ENCODE measurements at places on chromosomes 3 and 15. TPM values are rescaled to one million over a fixed set of nuclear protein-coding genes. Genes with fewer than 3 reads are reported as not detected.

- no peak for DNase-seq
- no peaks in the 10 kb centered on the region for H3K36me3 ChIP-seq
- H3K27ac ChIP-seq, result no peak overlapping the region
- no peaks in the 10 kb centered on the region for H3K27me3 ChIP-seq
Observed at GRCh38 chr3:1902416-1902815, 196.2 kb upstream of the CNTN4 start.

ALAS1 gene
- total RNA-seq, result 105 TPM

DNA sequence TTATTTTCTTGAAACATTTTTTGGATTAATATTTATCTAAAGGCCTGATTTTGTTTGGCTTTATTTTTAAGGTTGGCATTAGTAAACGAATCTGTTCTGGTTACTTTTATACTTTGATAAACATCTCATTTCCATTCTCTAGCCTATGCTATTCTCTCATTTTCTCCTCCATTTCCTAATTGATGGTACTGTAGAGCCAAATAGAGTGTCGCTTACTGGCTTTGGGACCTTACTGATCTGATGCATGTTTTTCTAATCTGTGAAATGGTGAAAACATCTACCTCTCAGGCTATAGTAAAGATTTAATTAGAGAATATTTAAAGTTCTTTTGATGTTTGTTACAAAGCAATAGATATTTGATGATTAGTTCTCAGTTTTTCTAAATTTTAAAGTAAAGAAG lies 1.6 kb downstream of the LNP1 start:
- H3K36me3 ChIP-seq, result peaks cover 19% of the 10 kb centered on the region
- H3K4me1 ChIP-seq, result peaks cover 56% of the 10 kb centered on the region
- peak overlapping the region; percentile 19 for H3K27ac ChIP-seq
- peak overlapping the region; percentile 96 for H3K4me3 ChIP-seq
- no peak for DNase-seq
- peaks cover 2% of the 10 kb centered on the region for H3K27me3 ChIP-seq

SLCO3A1 gene
- 20.0 TPM for total RNA-seq

DNA sequence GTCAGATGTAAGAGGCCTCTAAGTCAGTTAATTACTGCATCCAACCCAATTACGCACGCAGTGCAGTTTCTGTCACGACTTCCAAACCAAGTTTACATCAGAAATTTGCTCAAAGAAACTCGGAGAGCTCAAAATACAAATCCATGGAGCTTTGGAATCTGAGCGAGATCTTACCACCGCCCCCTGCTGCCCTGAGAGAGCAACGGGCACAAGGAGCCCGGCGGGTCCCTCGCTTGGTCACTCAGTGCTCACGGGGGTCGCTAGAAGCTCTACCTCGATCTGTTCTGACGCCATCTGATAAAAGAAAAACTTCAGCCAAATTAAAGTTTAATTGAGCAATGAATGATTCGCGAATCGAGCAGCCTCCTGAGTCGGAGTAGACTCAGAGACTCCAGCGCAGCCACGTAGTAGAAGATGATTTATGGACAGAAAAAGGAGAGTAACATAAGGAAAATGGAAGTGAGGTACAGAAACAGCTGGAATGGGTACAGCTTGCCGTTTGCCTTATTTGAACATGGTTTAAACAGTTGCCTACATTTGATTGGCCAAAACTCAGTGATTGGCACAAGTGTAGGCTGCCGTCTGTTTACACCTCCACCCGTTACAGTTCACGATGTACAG lies 232.7 kb upstream of the ATP10A start:
- H3K27ac ChIP-seq, result no peak overlapping the region
- no peaks in the 10 kb centered on the region for H3K4me1 ChIP-seq
- no peak overlapping the region for H3K4me3 ChIP-seq
- peaks cover 1% of the 10 kb centered on the region for H3K27me3 ChIP-seq
- no peaks in the 10 kb centered on the region for H3K36me3 ChIP-seq
- DNase-seq, result no peak

DNA sequence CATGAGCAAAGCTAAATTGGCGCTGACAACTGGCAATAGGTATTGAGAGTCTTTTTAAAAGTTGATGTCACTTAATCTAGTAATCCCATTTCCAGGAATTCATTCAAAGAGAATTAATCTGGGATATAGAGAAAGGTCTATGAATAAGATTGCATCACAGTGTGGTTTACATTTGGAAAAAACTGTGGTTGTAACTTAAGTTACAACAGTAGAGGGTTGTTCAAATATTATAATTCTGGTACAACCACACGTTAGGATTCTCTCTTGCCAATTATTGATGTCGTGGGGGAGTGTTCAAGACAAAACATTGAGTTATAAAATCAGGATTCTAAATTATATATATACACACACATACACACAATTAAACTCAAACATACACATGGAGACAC lies 79.8 kb downstream of the LIPC start:
- H3K27ac ChIP-seq, result no peak overlapping the region
- H3K36me3 ChIP-seq, result peaks cover 14% of the 10 kb centered on the region
- peaks cover 5% of the 10 kb centered on the region for H3K27me3 ChIP-seq

- peaks cover 32% of the 10 kb centered on the region for H3K27me3 ChIP-seq
- H3K4me1 ChIP-seq, result no peaks in the 10 kb centered on the region
- DNase-seq, result no peak
- no peak overlapping the region for H3K27ac ChIP-seq
Observed at GRCh38 chr15:70618929-70619328, 144.4 kb downstream of the UACA start.

GRCh38 chr3:67077656-67078055 lies 79.5 kb downstream of the KBTBD8 start:
- no peaks in the 10 kb centered on the region for H3K27me3 ChIP-seq
- DNase-seq, result no peak
- peaks cover 3% of the 10 kb centered on the region for H3K36me3 ChIP-seq
- H3K27ac ChIP-seq, result no peak overlapping the region
- peaks cover 5% of the 10 kb centered on the region for H3K4me1 ChIP-seq
- no peak overlapping the region for H3K4me3 ChIP-seq

DNA sequence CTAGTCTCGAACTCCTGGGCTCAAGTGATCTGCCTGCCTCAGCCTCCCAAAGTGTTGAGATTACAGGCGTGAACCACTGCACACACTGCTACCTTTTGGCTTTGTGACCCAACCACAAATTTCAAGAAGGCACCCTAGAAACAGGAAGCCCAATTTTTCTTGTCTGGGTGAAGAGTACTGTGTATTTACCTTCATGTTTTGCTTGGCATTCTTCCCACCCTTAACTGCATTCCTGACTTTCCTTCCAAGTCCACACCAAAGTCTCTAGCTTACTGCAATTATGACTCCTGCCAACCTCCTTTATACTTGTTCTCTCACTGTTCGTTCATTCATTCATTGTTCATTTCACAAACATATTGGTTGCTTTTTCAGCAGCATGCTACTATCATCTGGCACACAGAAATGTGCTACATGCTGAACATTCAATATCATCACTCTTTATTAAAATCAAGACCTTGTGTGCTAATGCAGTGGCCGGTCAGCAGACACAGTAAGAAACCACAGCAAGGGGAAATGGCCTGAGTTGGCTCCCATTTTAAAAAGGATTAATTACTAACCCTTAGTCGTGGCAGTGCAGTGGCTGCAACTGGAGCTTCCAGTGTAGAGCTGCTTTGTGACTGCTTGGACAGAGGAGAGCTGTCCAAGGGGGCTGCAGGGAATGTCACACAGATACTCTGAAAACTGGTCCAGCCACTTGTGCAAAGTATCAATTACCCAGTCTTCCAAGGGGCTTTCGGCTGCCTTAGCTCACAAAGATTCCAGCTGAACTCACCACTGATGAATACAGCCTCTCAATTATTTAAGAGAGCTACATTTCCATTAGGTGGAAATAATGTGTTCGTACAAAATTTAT lies 94.0 kb downstream of the ETFA start:
- DNase-seq, result no peak
- no peaks in the 10 kb centered on the region for H3K27me3 ChIP-seq
- H3K4me3 ChIP-seq, result no peak overlapping the region
- H3K36me3 ChIP-seq, result peaks cover 21% of the 10 kb centered on the region
- peaks cover 13% of the 10 kb centered on the region for H3K4me1 ChIP-seq
- no peak overlapping the region for H3K27ac ChIP-seq

DNA sequence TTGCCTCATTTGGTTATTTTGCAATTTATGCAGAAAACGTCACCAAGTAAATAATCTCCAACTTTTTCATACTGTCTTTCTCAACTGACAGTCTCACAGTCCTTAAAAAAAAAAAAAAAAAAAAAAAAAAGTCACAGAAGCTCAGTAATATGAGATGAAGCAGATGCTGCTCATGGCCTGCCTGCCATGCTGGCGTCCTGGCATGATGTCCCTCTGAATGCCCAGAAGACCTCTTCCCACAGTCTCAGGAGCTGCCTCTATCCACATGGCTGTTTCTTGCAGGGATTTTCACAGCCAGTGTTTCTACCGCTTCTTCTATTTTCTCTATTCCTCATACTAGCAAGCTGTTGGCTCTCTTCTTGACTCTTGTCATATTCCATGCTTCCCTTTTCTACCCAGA lies 87.7 kb downstream of the TGFBR2 start:
- H3K4me3 ChIP-seq, result no peak overlapping the region
- H3K4me1 ChIP-seq, result peaks cover 55% of the 10 kb centered on the region
- H3K27me3 ChIP-seq, result no peaks in the 10 kb centered on the region
- H3K36me3 ChIP-seq, result peaks cover 73% of the 10 kb centered on the region

DNA sequence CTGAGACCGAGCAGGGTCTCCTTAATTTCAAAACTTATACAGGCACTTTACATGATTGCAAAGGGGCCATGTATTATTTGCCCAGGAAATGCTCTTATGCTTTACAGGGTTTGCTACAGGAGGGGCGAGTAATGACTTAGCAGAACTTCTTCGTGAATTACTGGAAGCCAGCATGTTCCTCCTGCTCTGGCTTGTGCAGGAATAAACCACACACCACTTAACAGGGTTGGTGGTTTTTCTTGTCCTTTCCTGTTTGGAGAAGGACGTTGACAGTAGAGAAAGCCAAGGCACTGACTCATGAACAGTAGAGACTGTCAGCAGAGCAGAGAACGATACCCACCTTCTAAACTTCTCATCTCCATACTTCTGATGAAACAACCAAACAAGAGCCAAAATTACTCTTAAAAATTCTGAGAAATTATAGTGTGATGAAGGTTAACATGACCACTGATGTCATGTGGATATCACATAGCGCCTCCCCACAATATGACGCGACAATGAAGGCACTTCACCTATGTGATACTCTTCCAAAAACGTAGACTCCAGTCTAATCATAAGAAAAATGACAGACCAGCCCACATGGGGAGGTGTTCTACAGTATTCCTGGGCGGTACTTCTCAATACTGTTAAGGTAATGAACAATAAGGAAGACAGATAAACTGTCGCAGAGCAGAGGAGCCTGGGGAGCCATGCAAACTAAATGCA lies 24.7 kb upstream of the MCTP2 start:
- H3K4me1 ChIP-seq, result peaks cover 41% of the 10 kb centered on the region
- no peaks in the 10 kb centered on the region for H3K27me3 ChIP-seq
- H3K36me3 ChIP-seq, result peaks cover 4% of the 10 kb centered on the region
- DNase-seq, result peak; percentile 69

- DNase-seq, result no peak
- H3K36me3 ChIP-seq, result no peaks in the 10 kb centered on the region
- H3K4me1 ChIP-seq, result no peaks in the 10 kb centered on the region
- no peak overlapping the region for H3K27ac ChIP-seq
- no peak overlapping the region for H3K4me3 ChIP-seq
- peaks cover 2% of the 10 kb centered on the region for H3K27me3 ChIP-seq
Observed at GRCh38 chr3:135083756-135084155, 288.7 kb downstream of the EPHB1 start.

GP5 gene
- total RNA-seq, result 0.31 TPM

PDIA5 gene
- 28.9 TPM for total RNA-seq

BUB1B gene
- total RNA-seq, result 71.0 TPM

GRCh38 chr3:52528586-52529375 lies 4.9 kb downstream of the NT5DC2 start:
- H3K4me1 ChIP-seq, result peaks cover 8% of the 10 kb centered on the region
- H3K4me3 ChIP-seq, result no peak overlapping the region
- no peak overlapping the region for H3K27ac ChIP-seq
- no peaks in the 10 kb centered on the region for H3K27me3 ChIP-seq
- no peak for DNase-seq

DNA sequence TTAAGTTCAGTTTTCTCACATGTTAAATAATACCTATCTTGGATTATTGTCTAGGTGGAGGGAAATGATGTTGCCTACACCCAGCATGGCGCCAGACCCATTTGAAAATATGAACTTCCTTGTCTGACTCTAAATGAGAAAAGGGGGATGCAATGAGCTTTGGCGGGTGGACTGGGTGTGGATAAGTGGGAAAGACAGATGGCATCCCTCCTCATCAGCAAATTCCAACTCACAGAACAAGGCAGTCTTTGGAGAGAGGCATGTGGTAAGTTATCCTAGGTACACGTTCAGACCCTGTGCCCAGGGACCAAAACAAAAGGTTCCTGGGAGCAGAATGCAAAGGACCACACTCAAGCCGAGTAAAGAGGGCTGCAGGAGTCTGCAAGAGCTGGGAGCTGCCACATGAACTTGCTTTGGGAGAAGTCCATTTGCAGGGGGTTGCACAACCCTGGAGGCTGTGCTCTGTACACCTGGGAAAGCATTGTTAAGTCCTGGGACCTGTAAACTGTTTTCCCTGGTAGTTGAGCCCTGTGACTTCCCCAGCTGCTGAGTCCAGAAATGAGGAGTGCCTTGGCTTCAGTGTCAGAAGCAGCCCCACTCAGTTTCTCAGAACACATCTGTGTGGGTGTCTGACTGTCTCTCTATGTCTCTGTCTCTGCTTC lies 102.3 kb upstream of the TPM1 start:
- H3K4me3 ChIP-seq, result no peak overlapping the region
- DNase-seq, result no peak
- H3K27me3 ChIP-seq, result peaks cover 11% of the 10 kb centered on the region

DNA sequence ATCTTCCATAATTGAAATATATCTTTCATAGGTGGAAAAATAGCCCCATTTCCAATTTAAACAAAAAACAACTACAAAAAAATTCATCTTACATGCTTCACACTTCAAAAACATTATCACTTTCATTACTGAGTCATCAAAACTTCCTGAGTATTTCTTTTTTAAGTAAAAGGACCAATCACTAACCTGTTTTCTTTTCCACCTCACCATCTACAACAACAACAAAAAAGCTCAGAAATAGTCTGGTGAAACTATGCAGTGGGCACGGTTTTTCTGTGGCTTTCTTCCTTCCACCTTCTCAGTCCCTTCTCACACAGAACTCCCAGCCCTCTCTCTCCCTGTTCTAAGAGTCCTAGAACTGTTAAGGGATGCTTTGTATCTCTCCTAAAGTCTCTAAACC lies 20.3 kb upstream of the TNIK start:
- peak overlapping the region; percentile 76 for H3K27ac ChIP-seq
- peak overlapping the region; percentile 2 for H3K4me3 ChIP-seq
- H3K4me1 ChIP-seq, result peaks cover 14% of the 10 kb centered on the region
- DNase-seq, result peak; percentile 30
- no peaks in the 10 kb centered on the region for H3K27me3 ChIP-seq
- H3K36me3 ChIP-seq, result no peaks in the 10 kb centered on the region

DNA sequence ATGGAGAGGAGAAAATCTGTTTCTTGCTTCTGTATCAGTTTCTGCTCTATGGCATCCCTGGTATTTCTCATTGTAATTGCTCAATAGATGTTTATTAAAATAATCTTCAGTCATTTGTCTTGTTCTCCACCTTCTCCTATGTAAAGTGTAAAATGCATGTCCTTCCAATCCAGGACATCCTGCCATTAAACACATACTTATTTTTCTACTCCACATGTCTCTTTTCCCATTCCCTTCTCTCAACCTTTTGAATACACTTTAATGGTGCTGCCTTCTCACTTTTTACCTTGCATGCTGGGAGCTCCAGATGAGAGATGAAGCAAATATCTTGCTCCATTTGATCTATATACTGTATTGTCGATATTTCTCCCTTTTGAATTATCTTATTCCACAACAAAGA lies 49.7 kb downstream of the TUSC7 start:
- H3K4me1 ChIP-seq, result no peaks in the 10 kb centered on the region
- no peak for DNase-seq
- H3K36me3 ChIP-seq, result no peaks in the 10 kb centered on the region
- no peak overlapping the region for H3K4me3 ChIP-seq
- H3K27ac ChIP-seq, result no peak overlapping the region
- no peaks in the 10 kb centered on the region for H3K27me3 ChIP-seq
